ENCODE measurements at places on chromosomes 1 and 21.

DNA sequence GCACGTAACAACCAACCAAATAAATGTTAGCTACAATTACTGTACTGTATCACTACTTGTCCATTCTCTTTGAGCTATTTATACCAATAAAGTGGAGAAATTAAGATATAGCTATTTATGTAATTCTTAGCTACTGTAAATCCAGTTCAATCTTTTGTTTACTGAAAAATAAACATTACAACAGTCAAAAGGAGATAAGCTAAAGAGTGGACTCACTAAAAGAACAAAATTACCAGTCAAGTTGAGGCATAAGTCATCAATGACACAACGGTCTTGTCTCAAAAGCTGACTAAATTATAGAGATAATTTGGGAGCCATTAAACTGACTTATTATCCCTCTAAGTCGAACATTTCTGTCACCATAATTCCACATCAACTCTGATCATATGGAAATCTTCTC, 22.5 kb downstream of the TGFBR3 start:
- no peak for DNase-seq

DNA sequence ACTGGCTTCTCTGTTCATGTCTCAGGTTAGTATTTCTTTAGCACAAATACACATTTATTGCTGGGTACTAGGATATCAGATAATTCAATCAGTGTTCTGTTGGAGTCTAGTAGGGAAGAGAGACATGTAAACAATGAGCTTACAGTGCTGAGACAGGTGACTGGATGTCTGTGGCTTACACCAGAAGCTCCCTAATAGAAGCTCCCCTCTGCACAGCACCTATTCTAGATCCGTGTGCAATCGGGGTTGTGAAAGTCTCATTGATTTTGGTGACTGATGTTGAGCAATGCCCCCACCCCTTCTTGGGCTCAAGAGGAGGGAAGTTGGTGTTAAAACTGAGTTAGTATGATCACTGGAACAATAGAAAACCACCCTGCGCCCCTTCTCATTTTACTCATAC, 279.2 kb downstream of the RPS6KC1 start:
- no peak for DNase-seq

DNA sequence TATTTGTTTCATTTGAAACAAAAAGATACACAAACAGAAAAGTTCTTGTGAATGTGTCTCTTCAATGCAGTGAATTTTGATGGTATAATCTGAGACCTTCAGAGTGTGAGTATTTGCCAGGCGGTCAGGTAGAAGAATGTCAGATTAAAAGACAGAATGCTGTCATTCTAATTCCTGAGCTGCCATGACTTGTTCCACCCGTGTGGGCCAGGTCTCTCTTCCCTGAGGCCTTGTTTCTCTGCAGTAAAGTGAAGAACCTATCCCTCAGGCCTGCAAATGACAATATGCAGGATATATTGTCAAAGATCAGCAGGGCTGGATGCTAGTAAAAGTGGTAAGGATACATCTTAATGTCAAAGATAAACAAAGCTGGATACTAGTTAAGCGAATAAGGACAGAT, 111.4 kb downstream of the ZP4 start:
- no peak for DNase-seq

GRCh38 chr1:12454406-12455391, 163.3 kb downstream of the DHRS3 start:
- no peak for DNase-seq
